ENCODE measurements at places on chromosomes 6 and 20. TPM values are rescaled to one million over a fixed set of nuclear protein-coding genes. Genes with fewer than 3 reads are reported as not detected.

The OVOL2 gene
- 1.0 TPM for total RNA-seq

The OR11A1 gene
- not detected for total RNA-seq

The SPTLC3 gene
- total RNA-seq: 2.1 TPM

The GPLD1 gene
- 0.26 TPM for total RNA-seq

The CPNE5 gene
- total RNA-seq: not detected

The PAK5 gene
- not detected for total RNA-seq

The SAMD3 gene
- not detected for total RNA-seq

The ID4 gene
- total RNA-seq: 11.9 TPM

The ADRM1 gene
- 169 TPM for total RNA-seq

The TMEM170B gene
- 1.0 TPM for total RNA-seq

The TULP1 gene
- 0.24 TPM for total RNA-seq

The TAB2 gene
- total RNA-seq: 35.5 TPM

The AVP gene
- total RNA-seq: not detected

The AGER gene
- 0.65 TPM for total RNA-seq

The PPP1R14C gene
- not detected for total RNA-seq

The ABHD16B gene
- total RNA-seq: not detected

The ADGB gene
- not detected for total RNA-seq

The HLA-DQA2 gene
- total RNA-seq: not detected

The SLC35B3 gene
- 19.4 TPM for total RNA-seq

The COL9A3 gene
- 44.4 TPM for total RNA-seq

The LPA gene
- total RNA-seq: not detected

The METTL24 gene
- not detected for total RNA-seq

The PTPRT gene
- total RNA-seq: not detected

The PRELID3B gene
- 29.8 TPM for total RNA-seq

The GRM1 gene
- 0.08 TPM for total RNA-seq

The RSPO3 gene
- total RNA-seq: 0.26 TPM

The CTCFL gene
- total RNA-seq: not detected

The PTCHD4 gene
- 2.6 TPM for total RNA-seq

The FAM184A gene
- total RNA-seq: 0.26 TPM

The SLC29A1 gene
- 33.6 TPM for total RNA-seq

The FAM209B gene
- total RNA-seq: not detected

The RIPOR2 gene
- 1.8 TPM for total RNA-seq

The GPX5 gene
- not detected for total RNA-seq

The EDN3 gene
- not detected for total RNA-seq

The BMP6 gene
- total RNA-seq: 1.2 TPM

The TRIM31 gene
- not detected for total RNA-seq

The HCK gene
- not detected for total RNA-seq

The FERMT1 gene
- 13.2 TPM for total RNA-seq

The HLA-DPA1 gene
- 1.8 TPM for total RNA-seq

The THEMIS gene
- total RNA-seq: not detected

The CST2 gene
- not detected for total RNA-seq

The CABLES2 gene
- 3.7 TPM for total RNA-seq

The FAM83D gene
- 13.2 TPM for total RNA-seq

The FAM217B gene
- 7.5 TPM for total RNA-seq

The VAPB gene
- total RNA-seq: 18.8 TPM
